ENCODE measurements at places on chromosomes 3 and 15. TPM values are rescaled to one million over a fixed set of nuclear protein-coding genes. Genes with fewer than 3 reads are reported as not detected.

DNA sequence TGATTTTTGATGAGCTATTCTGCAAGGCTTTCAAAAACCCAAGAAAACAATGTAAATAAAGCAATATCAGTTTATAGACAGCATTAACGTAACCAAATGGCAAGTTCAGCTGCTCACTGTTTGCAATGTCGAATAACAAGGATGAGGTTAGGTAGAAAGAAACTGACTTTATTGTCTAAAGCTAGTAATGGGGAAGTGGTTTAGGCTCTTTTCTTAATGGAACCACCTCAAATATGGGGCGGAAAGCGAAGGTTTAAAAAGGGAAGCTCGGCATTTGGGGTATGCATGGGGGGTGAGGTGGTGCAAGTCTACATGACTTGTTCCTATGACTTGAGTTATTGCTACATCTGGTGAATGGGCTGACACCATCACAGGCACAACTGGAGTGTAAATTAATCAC, 1060.2 kb downstream of the NSUN3 start:
- no peak overlapping the region for H3K27ac ChIP-seq
- DNase-seq = no peak
- no peak overlapping the region for H3K4me3 ChIP-seq
- no peaks in the 10 kb centered on the region for H3K4me1 ChIP-seq

Gene P3H2
- not detected for polyA plus RNA-seq

Gene CDCP1
- 1.1 TPM for polyA plus RNA-seq

Gene MAN2C1
- polyA plus RNA-seq = 25.6 TPM

DNA sequence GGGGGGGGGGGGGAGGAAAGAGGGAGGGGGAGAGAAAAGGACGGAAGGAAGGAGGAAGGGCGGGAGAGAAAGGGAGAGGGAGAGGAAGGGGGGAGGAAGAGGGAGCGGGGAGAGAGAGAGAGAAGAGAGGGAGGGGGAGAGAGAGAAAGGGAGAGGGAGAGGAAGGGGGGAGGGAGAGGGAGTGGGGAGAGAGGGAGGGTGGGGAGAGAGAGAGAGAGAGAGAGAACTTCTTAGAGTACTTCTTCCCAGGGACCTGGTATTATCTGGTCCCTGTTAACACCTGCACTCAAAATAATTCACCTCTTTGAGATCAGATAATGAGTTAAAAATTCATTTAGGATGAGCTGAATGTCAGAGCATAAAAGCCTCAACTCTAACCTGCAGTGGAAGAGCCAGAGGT, 1.1 kb downstream of the SEC13 start:
- peaks cover 6% of the 10 kb centered on the region for H3K27me3 ChIP-seq
- H3K4me1 ChIP-seq = peaks cover 47% of the 10 kb centered on the region
- H3K36me3 ChIP-seq = no peaks in the 10 kb centered on the region
- H3K27ac ChIP-seq = peak overlapping the region; percentile 91

DNA sequence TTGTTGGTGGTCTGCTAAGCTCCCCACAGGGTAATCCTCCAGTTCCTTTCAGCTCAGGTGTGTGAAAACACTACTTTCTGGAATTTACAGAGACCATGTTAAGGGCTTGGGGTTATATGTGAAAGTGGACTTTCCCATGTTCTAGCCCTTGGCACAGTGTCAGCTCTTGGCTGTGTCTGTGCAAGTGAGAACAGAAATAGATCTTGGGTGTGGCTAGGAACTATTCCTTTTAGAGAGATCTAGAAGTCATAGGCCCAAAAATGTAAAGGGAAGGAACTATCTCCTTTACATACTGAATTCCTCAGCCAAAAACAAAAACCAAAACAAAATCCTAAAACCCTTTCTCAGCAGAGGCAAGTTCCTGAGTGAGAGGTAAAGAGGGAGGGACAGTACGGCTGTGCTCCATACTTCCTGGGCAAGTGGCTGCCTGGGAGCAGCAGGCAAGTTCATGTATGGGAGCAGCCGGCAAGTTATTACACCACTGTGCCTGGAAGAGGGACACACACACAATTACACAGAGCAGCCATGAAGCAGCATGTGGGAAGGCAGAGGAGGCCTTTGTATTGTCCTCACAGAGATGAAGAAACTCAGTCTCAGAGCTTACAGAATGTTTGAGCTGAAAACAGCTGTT, 19.9 kb upstream of the C3orf62 start:
- H3K36me3 ChIP-seq = peaks cover 16% of the 10 kb centered on the region
- peaks cover 3% of the 10 kb centered on the region for H3K27me3 ChIP-seq
- H3K27ac ChIP-seq = no peak overlapping the region

DNA sequence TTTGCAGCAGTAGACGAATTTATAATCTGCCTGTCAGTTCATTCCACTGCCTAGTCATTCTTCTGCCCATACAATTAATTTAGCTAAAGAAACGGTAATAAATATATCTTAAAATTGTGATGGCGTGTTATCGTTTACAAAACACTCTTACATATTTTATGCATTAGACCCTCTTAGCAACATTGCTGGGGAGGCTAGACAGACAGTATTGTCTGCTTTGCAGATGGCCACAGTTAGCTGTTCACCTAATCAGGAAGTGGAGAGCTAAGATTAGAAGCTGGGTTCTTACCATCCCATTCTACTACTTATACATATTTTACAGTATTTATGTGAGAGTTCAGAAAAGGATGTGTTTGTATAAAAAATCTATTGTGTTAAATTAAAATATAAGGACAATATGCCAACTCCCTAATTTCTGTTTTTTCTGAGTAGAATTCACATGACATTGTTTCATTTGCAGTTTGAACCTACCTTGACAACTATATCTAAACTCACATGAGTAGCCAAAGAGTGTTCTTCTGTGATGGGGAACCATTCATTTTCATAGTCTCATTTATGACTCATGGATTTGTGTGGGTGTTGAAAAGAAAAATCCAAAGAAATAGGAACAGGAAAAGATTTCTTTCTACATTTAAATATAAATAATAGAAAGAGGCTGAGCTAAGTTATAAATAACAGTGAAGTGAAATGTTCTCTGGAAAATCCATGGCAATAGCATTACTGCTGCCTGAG, 41.7 kb upstream of the C3orf80 start:
- peaks cover 4% of the 10 kb centered on the region for H3K27me3 ChIP-seq
- H3K36me3 ChIP-seq = no peaks in the 10 kb centered on the region
- no peaks in the 10 kb centered on the region for H3K4me1 ChIP-seq
- DNase-seq = no peak

DNA sequence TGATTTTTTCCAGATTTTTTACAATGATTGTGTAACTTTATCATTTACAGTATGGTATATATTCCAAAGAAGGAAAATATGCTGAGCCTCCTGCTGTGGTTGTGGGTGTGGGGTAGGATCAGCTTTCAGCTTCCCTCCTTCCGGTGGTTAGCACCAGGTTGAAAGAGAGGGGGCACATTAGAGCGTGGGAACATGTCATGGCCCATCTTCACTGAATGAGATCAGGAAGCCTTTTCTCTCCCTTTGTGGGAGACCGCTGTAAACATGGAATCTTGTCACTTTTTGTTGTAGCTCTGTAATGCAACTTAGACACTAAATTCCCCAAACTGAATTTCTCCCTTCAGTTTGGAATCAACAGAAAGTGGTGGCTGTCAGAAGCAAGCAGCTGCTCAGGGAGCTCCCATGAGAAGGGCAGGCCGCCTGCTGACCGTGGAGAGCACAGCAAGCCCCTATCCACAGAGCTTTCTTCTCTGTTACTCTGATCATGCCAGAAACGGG, 86.7 kb upstream of the LIMD1 start:
- no peaks in the 10 kb centered on the region for H3K36me3 ChIP-seq
- H3K27ac ChIP-seq = no peak overlapping the region
- peak; percentile 28 for DNase-seq
- H3K4me3 ChIP-seq = no peak overlapping the region
- H3K4me1 ChIP-seq = no peaks in the 10 kb centered on the region
- H3K27me3 ChIP-seq = peaks cover 2% of the 10 kb centered on the region

DNA sequence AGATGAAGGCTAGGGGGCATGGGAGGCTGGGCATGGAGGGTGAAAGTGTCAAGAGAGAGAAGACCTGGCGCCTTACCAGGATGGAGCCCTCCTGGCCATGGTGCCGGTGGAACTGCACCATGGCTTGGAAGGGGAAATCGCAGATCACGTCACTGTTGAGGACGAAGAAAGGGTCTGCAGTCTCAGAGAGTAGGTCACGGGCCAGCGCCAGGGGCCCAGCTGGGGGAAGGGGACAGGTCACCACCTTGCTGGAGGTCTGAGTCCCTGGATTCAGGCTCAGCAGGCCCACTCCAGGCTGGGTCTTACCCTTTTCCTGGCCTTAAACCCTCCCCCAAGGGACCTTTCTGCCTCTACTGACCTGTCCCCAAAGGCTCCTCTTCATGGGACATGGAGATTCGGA, 855 bp downstream of the GMPPB start:
- H3K4me1 ChIP-seq = peaks cover 37% of the 10 kb centered on the region
- H3K36me3 ChIP-seq = no peaks in the 10 kb centered on the region
- peak overlapping the region; percentile 92 for H3K4me3 ChIP-seq
- peaks cover 4% of the 10 kb centered on the region for H3K27me3 ChIP-seq
- H3K27ac ChIP-seq = peak overlapping the region; percentile 85

DNA sequence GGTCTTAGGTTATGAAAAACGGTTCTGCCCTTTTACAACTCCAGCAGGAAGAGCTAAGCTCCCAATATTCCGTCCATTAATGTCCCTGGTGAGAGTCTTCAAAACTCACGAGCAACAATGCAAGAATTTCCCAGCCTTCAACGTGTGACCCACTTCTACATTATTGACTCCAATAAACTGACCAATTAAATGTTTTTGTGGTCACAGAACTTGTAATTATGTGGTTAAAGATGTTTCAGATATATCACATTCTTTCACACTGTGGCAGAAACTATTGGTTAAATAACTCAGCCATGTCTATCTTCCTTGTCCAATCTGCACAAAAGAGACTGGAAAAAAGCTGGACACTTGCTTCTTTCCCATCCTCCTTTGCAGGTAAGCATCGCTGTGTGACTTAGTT, 286.6 kb upstream of the ADAMTS9 start:
- H3K36me3 ChIP-seq = no peaks in the 10 kb centered on the region
- H3K27ac ChIP-seq = no peak overlapping the region
- H3K4me1 ChIP-seq = no peaks in the 10 kb centered on the region

DNA sequence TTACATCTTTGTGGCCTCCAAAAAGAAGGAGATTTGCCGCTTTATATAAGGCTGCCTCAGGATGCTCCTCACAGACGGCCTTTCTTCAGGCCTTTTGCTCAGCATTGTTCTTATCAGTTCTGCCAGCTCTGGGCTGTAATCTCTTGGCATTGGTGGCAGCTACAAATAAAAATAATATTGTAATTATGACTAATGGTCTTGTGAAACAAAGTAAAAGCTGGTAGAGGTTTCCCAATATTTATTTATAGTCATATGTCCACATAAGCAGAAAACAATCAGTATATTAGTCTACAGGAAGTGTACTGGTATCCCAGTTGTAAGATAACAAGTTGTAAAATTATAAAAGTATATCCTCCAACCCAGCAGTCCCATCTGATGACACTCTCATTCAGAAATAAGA, 7.3 kb downstream of the NEK4 start:
- H3K36me3 ChIP-seq = peaks cover 22% of the 10 kb centered on the region
- H3K27ac ChIP-seq = no peak overlapping the region
- DNase-seq = no peak
- H3K4me3 ChIP-seq = no peak overlapping the region

Gene FAN1
- 6.3 TPM for polyA plus RNA-seq

Gene XRN1
- 59.5 TPM for polyA plus RNA-seq

GRCh38 chr15:73273181-73274002, 95.4 kb downstream of the HCN4 start:
- H3K4me1 ChIP-seq = no peaks in the 10 kb centered on the region
- H3K27ac ChIP-seq = no peak overlapping the region
- peaks cover 6% of the 10 kb centered on the region for H3K36me3 ChIP-seq
- H3K4me3 ChIP-seq = no peak overlapping the region

Gene ARPP21
- polyA plus RNA-seq = not detected

DNA sequence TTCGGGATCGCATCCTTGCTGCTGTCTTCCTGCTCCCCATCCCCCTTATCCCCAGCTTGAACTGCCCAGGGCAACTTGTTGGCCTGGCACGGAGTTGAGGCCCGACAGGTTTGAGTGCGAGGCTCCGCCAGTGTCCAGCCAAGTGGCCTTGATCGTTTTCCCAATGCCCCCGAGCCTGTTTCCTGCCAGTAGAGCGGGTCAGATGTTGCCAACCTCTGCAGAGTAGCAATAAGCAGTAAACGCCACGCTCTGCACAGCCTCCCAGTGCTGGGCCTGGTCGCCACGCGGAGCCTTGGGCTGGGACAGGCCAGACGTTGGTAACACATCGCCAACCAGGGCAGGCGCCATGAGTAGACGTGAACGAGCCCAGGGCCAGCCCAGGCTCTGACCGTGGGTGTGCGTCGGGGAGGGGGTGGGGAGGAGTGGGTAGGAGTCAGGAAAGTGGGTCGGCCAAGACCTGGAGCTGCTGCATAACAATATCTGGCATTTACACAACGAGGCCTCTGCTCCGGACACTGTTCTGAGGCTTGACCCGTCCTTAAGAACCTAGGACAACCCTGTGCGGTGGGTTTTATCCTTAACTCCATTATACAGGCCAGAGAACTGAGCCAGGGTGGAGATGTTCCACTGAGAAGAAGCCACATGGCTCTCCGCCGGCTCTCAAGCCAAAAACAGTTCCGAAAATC, 444 bp upstream of the ABHD14A start:
- H3K36me3 ChIP-seq = no peaks in the 10 kb centered on the region
- DNase-seq = peak; percentile 14
- H3K27me3 ChIP-seq = peaks cover 5% of the 10 kb centered on the region
- peak overlapping the region; percentile 86 for H3K27ac ChIP-seq
- H3K4me1 ChIP-seq = peaks cover 41% of the 10 kb centered on the region

Gene NAALADL2
- polyA plus RNA-seq = not detected

Gene BSN
- polyA plus RNA-seq = 0.42 TPM

Gene NANOGP8
- polyA plus RNA-seq = not detected

DNA sequence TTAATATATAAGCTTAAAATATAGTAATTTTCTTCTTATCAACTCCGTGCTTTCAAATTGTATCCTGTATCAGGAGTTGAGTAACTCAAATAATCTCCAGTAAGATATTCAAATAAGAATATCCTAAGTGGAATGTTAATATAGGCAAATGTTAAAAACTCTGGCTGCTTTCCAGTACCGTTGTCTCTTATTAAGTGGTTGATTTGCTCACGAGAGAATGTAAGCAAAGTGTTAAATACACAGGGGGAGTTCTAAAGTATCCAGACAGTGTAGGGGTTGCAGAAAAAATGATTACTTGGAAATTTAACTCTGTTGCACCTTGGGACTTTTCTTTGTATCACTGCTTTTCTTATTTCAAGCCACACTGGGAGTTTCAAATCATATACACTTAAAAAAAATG, 478.9 kb upstream of the TBL1XR1 start:
- no peak overlapping the region for H3K27ac ChIP-seq
- no peak for DNase-seq
- peaks cover 26% of the 10 kb centered on the region for H3K4me1 ChIP-seq
- no peak overlapping the region for H3K4me3 ChIP-seq
- H3K27me3 ChIP-seq = no peaks in the 10 kb centered on the region

- DNase-seq = no peak
- H3K4me3 ChIP-seq = no peak overlapping the region
- H3K4me1 ChIP-seq = peaks cover 17% of the 10 kb centered on the region
- no peaks in the 10 kb centered on the region for H3K36me3 ChIP-seq
- no peak overlapping the region for H3K27ac ChIP-seq
These were observed 622.1 kb upstream of the LMCD1 start for GRCh38 chr3:7879572-7879971.

GRCh38 chr3:195017151-195017550, 253.8 kb downstream of the XXYLT1 start:
- no peaks in the 10 kb centered on the region for H3K36me3 ChIP-seq
- no peak overlapping the region for H3K4me3 ChIP-seq
- no peak for DNase-seq
- H3K4me1 ChIP-seq = peaks cover 4% of the 10 kb centered on the region
- H3K27me3 ChIP-seq = peaks cover 6% of the 10 kb centered on the region
- no peak overlapping the region for H3K27ac ChIP-seq
